ENCODE measurements at places on chromosomes 3 and 15.
A peak's percentile ranks its signal among the peaks of the same experiment; 100 is the strongest.

DNA sequence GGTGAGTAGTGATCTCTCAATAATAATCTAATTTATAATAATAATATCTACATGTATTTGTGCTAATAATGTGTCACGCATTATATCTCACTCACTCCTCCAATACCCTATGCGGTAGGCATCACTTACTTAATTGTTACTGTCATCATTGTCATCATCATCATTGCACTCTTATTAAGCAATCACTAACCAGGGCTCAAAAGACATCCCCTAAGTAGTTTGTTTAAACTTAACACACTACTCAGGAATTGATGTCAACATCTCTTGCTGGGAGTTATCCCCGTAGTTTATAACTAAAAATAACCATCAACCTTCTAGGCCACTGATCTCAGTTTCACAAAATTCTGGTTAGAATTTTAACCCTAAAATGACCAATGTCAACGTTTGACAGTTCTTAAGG, 56.8 kb upstream of the ICE2 start:
- DNase-seq, result no peak

DNA sequence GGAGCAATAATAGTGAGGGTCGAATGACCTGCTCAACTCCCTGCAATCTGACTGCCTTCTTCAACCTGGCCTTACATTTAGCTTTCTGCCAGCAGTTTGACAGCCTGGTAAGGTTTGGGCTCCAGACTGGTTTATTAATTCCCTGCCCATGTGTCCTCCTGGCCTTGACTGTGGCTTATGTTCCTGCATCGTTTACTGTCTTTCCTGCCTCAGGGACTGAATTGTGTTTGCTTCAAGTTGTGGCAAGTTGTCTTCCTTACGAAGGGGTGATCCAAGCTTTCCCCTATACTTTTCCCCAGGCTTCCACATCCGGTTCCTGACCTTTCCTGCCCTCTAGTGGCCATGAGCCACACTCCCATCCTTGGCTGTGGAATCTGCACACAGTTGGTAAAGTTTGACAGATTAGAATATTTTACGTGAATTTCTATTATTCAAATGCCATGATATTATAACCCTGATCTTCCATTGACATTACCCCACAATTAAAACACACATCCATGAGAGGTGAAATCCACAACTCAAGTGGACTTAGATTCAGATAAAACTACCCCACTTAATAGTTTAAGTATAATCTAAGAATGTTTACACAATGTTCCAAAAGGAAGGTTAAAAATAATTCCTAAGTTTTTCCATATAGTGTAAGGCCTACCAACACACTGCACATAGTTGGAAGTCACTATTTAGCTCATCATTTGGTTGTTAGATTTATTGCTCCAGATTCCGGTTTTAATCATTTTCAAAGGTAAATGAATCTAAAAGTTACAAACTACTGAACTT, 95.7 kb downstream of the NEDD4 start:
- peak; percentile 4 for DNase-seq

DNA sequence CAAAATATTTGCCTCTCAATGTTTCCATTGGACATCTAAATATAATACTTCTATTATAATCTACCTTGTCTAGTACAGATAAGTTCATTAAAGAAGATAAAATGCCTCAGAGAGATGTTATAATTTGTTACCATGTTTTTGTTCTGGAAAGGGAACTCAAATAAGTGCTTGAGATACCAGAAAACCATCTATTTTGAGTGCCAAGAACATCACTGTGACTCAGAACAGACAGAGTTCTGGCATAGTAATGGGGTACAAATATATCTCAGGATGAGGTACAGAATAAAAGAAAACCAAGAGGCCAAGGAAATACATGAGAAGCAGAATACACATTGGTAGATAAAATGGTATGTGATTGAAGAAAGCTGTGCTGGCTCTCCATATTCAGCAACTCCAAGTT, 58.9 kb downstream of the IMPG2 start:
- no peak for DNase-seq

GRCh38 chr3:125552401-125552800, 32.4 kb upstream of the SNX4 start:
- no peak for DNase-seq

- DNase-seq, result no peak
These were observed 42.4 kb upstream of the CMTM8 start for GRCh38 chr3:32195995-32196540.

DNA sequence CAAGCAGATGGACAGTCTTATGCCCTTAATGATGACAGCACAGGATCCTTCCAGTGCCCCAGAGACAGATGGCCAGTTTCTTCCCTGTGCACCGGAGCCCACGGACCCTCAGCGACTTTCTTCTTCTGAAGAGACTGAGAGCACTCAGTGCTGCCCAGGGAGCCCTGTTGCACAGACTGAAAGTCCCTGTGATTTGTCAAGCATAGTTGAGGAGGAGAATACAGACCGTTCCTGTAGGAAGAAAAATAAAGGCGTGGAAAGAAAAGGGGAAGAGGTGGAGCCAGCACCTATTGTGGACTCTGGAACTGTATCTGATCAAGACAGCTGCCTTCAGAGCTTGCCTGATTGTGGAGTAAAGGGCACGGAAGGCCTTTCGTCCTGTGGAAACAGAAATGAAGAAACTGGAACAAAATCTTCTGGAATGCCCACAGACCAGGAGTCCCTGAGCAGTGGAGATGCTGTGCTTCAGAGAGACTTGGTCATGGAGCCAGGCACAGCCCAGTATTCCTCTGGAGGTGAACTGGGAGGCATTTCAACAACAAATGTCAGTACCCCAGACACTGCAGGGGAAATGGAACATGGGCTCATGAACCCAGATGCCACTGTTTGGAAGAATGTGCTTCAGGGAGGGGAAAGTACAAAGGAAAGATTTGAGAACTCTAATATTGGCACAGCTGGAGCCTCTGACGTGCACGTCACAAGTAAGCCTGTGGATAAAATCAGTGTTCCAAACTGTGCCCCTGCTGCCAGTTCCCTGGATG, 198.7 kb downstream of the AKAP13 start:
- DNase-seq, result no peak

DNA sequence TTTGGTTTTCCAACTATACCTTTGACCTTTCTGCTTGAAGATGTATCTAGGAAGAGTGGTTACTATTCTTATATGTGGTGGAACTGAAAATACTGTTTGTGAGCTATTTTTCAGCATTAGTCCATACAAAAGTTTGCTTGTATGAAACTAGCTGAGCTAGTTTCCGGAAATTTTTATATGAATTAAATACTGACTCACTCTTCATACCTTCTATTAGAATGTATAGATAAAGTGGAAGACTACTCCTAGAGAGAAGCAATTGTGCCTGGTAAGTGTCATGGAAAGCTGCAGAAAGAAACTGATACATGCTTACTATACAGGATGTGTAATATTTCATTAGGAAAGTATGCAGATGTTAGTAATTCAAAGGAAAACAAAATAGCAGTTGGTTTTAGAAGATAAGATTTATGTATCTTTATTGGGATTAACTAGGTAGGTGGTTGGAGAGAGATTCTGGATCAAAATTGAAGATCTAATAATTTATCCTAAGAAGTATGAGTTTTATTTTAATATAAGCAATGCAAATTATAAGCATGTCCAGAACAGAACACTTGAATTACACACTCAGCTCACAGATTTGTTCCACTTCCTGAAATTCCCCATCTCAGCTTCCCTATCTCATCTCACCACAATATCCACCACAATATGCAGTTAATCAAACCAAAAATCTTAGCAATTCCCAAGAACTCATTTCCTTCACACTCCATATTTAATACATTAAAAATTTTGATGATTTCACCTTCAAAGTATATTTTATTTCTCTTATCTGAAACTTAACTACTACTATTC, 82.8 kb downstream of the BCHE start:
- no peak for DNase-seq

DNA sequence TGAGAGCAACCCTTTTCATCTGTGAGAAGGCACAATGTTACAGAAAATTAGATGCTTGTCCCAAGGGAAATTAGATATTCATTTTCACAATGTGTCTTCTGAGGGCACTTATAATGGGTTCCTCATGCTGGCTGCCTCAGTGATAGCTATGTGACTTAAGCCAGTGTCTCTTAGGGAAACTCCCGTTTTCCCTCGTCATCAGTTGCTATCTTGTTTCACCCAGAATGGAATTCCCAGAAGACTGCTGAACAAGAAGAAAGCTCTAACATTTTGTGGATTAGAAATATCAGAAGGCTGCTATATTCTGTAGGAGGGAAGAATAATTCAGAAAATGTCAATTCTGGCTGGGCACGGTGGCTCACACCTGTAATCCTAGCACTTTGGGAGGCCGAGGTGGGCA, 67.9 kb upstream of the WDR72 start:
- no peak for DNase-seq
